ENCODE measurements at places on chromosomes 7 and 10.

DNA sequence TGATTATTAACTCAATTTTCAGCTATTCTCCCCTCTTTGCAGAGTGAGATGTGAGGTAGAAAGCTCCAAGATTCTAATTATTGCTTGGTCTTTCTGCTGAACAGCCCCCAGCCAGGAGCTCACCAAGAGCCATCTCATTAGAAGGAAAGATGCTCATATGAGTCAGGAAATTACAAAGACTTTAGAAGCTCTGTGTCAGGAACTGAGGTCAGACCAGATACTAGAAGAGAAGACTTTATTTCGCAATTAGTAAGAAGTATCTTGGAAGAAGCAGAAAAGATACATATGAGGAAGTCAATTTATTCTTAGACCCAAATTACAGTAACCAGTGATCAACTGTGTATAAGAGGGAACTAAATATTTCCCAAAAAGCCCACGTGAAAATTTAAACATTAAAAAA is 626.9 kb downstream of the ZWINT start:
- no peak for DNase-seq

DNA sequence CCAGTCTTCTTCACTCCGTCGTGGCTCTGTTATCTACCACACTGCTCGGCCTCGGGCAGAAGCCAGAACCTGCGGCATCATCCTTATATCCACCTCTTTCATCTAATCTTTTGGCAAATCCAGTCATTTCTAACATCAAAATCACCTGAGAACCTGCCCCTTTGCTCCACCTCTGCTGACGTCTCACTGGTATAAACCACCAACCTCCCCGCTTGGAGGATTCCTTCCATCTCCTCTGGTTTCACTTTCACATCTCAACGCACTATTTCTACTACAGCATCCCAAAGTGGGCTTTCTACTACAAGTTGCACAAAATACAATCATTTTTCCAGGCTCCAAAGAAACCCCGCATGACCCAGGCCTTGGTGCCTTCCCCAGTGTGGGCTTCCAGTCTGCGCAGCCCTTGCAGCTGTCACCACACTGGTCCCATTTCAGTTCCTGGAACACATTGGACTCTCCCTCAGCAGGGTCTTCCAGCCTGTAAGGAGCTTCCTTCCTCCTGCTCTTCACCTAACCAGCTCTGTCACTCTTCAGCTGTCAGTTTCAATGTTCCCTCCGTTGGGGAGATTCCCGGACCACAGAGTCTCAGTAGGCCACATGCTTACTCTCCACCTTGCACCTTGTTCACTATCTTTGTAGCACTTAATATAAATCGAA is 85.0 kb downstream of the PRKCQ start:
- DNase-seq: no peak

DNA sequence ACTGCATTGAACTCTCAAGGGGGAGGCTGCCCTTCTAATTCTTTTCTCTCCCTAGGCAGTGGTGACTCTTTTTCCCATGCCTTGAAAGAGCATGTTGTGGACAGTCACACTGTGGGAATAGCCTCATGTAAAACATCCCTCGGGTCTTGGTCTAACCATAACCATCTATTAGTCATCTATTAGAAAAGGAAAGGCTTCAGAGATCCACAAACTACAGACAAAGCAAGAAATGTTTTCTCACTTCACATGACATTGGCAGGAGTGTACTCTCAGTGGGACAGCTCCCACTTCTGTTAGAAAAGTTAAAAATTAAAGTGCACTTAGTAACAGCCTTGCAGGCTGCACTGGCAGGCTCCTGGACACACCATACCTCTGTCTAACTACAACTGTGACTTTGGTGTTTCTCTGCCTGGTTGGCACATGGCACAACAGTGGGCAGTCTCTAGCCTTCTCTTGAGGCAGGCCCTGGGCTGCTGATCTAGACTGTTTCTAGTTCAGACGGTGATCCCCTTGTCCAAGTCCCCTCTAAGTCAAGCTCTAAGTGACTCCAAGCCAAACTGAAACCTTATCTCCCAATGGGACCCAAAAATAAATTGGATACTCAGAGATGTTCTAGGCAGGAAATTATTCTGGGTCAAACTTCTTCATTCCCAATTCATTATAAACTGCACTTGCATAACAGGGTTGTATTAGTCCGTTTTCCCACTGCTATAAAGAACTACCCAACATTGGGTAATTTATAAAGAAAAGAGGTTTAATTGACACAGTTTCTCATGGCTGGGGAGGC is 57.9 kb upstream of the ITGB1 start:
- no peak for DNase-seq

DNA sequence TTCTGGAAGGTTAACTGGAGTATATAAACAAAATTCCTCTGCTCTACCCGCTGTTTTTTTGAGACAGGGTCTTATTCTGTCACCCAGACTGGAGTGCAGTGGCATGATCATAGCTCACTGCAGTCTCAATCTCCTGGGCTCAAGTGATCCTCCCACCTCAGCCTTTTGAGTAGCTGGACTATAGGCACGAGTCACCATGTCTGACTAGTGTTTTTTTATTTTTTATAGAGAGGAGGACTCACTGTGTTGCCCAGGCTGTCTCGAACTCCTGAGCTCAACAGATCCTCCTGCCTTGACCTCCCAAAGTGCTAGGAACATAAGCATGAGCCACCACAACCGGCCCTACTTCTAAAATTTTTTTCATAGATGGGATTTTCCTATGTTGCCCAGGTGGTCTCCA is 2.2 kb downstream of the RAB18 start:
- no peak for DNase-seq

DNA sequence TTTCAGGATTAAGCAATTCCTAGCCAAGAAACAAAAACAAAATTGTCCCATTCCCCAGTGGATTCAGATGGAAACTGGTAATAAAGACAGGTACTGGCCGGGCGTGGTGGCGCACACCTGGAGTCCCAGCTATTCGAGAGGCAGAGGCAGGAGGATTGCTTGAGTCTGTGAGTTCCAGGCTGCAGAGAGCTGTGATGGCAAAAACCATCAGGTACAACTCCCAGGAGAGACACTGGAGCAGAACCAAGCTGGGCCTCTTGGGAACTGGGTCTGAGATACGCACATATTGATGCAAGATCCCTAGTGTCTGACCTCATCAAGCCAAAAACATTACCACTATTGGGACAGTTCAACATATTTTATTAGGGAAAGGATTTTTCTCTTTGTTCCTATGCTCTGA is 84.0 kb upstream of the ANLN start:
- no peak for DNase-seq

- DNase-seq: peak; percentile 56
These were observed 7.9 kb downstream of the CPED1 start for GRCh38 chr7:120996333-120996987.

GRCh38 chr10:76037531-76038155 is 606.2 kb downstream of the LRMDA start:
- no peak for DNase-seq

- no peak for DNase-seq
These were observed 425.7 kb upstream of the NFE2L3 start for GRCh38 chr7:25726170-25726780.

GRCh38 chr7:94834359-94834758 is 73.0 kb upstream of the PPP1R9A start:
- DNase-seq: no peak

DNA sequence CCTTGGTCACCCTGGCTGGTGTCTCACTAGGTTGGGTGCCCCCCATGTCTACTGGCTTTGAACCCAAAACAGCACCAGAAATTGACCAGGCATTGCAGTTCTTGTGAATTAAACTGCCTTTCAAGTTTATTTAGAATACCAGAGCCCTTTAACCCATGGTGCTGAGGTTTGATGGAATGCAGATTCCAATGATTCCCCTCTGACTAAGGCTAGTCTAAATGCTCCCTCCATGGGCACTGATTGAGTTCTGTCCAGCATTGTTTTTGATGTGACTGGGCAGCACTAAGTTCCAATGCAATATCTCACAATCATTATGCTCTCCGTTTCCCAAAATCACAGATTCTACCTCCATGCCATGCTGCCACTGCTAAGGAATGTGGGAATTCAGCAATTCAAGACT is 1047.4 kb upstream of the LRRN3 start:
- no peak for DNase-seq

- DNase-seq: no peak
These were observed 88.2 kb upstream of the AFAP1L2 start for GRCh38 chr10:114492351-114493037.

GRCh38 chr7:117193564-117193963 is 129.3 kb downstream of the WNT2 start:
- DNase-seq: no peak

DNA sequence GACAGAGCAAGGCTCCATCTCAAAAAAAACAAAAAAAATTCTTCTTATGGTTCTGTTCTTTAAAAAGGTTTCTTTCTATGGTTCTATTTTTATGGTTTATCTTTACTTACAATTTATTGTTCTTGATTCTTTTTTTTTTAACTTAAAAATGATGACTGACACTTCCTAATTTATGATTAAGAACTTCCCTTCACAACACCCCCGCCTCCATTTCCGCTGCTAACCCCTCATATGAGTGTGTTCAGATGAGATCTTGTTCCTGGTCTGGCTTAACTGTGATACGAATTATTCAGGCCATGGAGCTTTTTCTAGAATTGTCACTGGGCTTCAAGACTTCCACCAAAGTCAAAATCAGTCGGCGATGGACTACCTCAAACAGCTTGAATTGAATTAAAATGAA is 33.9 kb downstream of the PTER start:
- no peak for DNase-seq

Measured in breast epithelium (tissue), 4 donors.